ENCODE measurements at places on chromosomes 11 and 22.

- DNase-seq, result no peak
Observed at GRCh38 chr11:102423936-102424335, 28.6 kb downstream of the TMEM123 start.

GRCh38 chr22:42280836-42281235 is 10.4 kb upstream of the TCF20 start:
- no peak for DNase-seq

- DNase-seq, result no peak
Observed at GRCh38 chr11:64643256-64643881, 52.3 kb downstream of the SLC22A12 start.

GRCh38 chr22:28052825-28053269 is 133.8 kb upstream of the PITPNB start:
- DNase-seq, result no peak

DNA sequence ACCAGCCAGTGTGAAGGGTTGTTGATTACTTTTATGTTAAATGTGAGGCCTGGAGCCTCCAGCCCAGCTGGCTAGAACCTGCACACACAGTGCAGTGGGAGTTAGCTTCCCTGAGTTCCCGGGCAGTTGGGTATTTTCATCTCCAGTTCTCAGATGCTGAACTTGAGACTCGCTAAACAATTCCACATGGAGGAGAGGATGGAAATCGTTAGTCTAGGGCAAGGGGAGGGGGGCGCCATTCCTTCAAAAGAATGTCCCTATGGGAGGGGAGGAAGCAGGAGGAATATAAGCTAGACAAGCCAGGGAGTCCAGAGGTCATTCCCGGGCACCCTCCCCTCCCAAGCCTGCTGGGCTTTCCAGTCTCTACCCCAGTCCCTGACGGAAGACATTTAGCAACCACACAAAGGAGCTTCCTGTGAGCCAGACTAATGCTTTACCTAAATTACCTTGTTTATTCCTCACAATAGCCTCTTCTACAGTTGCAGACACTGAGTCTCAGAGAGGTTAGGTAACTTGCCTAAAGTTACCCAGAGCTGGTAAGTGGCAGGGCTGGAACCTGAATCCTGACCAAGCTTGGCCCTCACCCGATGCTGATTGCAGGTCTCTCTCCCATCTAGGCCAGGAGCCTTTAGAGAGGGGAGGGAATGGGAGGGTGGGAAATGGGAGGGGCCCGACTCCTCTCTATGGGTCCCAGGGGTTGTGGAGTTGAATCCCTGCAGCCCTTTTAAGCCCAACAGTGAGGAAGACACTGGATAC is 1.9 kb upstream of the TSKU start:
- DNase-seq, result no peak
